NCI-H460 (cell line): ENCODE measurements at places on chromosomes 3 and 15. TPM values are rescaled to one million over a fixed set of nuclear protein-coding genes. Genes with fewer than 3 reads are reported as not detected.

The FGF7 gene
- 0.20 and 1.1 TPM in 2 replicates for total RNA-seq

GRCh38 chr3:119279584-119280243 is 14.5 kb upstream of the ARHGAP31 start:
- no peak for DNase-seq

GRCh38 chr3:118641608-118642007 is 393.0 kb downstream of the IGSF11 start:
- no peak for DNase-seq

DNA sequence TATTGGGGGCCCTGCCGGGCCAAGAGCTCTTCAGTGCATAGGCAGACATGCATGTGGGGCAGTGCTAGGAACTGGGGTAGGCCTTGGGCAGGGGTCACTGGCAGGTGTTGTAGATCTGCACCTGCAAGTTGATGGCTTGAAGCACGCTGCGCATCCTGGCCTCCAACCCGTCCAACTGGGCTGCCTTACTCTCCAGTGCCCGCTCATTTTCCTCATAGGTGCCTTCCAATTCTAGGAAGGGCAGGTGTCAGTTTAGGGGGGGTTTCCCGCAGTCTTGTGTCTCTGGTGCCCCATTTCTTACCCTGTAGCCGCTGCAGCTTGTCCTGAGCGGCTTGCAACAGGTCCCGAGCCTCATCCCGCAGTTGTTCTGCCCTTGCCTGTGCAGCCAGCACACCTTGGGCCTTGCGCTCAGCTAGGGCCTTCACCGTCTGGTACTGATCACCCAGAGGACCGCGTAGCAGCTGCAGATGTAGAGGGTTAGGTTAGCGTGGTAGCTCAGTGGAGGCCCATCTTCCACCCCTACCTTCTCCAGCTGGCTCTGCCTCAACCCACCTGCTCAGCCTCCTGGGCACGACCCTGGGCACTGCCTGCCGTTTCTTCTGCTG is 611 bp upstream of the USP19 start:
- no peak for DNase-seq

The FAM107A gene
- total RNA-seq, result 0.05 TPM in 1 of 2 replicates, not detected in the other

The AGBL1 gene
- total RNA-seq, result 0.02 TPM in 1 of 2 replicates, not detected in the other

DNA sequence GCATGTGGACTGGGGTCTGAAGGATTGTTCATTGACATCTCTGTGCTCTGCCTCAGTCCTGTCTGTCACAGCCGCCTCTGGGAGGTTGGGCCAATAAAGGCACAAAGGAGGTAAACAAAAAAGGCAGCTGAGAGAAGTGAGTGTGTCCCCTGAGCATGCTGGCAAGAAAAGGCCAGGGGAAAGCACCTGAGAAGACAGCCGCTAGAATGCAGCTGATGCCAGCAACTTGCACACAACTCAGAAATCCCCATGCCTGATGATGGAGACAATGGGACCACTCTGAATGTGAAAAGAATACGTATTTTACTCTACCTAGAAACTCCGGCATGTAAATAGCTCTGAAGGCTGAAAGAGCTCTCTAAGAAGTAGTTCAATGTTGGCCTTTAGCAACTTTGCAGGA is 118.7 kb downstream of the KCNH8 start:
- no peak for DNase-seq

- no peak for DNase-seq
These were observed 27.5 kb downstream of the PLA2G4D start for GRCh38 chr15:42066764-42067415.
